Ammon's horn (tissue), 1 donor: ENCODE measurements at places on chromosomes 2 and 18.

DNA sequence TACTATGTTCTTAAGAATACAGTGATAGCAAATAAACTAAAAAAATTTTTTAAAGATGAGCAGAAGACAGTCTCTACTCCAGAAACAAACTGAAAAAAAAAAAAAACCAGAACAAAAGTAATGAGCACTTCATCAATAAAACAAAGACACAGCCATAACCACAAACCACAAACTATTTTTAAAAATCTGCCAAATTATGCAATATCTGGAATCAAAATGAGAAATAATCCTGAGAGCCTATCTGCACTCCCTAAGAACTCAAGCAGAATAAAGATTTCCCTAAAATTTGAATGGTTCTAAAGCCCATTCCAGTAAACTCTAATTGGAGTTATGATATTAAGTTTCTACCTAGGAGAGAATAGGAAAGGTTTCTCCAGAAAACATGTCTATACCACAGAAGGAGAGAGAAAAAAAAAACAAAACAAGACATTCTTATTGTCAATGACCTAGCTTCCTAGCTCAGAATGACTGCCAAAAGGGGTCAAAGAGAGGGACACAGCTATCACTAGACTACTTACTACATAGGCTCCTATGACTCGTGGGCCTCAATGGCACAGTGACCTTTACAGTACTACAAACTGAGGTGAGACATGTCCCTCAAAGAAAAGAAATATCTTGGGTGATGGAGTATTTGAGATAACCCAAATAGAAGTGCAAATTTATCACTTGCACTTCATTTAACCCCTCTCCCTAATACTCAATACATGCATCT, 262.8 kb downstream of the ZEB2 start:
- DNase-seq: no peak

- no peak for DNase-seq
These were observed 249.4 kb upstream of the HS6ST1 start for GRCh38 chr2:128568106-128568505.

DNA sequence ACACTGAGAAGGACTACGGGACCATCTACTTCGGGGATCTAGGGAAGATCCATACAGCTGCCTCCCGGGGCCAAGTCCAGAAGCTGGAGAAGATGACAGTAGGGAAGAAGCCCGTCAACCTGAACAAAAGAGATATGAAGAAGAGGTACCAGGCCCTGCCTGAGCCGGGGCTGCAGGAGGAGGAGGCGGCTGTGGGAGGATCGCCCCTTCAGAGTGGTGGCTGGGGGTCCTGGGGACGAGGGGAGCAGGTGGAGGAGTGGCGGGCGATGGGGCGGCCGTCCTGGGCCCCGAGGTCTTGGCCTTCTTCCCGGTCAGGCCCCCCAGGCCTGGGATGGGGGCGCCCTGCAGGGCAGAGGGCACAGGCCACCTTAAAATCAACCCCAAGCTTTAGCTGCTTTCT, 524 bp downstream of the ANKRD30B start:
- no peak for DNase-seq

DNA sequence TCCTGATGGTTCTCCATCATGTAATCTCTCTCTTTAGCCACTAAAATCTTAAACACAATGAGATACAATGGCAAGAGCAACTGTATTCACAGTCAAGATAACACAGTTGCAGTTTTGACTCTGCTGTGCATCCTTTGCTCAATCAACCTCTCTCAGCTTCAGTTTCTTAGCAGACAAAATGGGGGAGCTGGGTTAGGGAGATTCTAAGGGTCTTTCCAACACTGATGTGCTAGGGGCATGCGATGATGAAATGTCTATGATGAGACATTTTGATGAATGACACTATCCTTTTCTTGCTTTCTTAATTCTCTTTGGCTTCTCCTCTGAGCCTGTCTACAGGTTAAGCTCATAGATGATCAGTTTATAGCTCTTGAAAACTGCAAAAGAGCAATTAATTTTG, 1.1 kb downstream of the SERPINB10 start:
- no peak for DNase-seq

GRCh38 chr2:158378926-158379325, 77.6 kb downstream of the CCDC148 start:
- no peak for DNase-seq

- no peak for DNase-seq
These were observed 343.5 kb upstream of the KLHL29 start for GRCh38 chr2:23041443-23041842.

DNA sequence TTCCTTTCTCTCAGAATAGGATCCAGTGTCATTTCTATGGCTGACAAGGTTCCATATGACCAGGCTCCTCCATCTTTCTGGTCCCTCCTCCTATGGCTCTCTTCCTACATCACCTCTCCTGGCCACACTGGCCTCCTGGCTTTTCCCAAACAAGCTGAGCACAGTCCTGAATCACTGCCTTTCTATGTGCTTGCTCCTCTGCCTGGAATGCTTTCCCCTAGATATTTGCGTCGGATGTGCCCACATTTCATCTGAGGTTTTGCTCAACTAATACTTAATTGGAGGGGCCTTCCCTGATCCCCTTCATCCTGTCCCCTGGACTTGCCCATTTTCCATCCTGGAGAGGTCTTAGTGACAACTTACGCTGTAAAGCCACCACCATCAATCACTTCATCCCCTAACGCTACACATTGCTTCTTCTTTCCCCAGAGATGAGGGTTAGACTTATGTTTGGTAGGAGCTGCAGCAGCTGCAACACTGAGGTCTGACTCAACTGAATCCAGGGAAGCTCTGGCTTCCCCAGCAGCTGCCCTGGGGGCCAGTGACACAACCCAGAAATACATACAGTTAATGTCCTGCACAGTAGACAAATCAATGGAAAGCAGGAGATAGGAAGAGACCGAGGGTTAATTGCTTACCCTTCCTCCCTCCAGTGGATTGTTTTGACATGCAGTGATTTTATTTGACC, 42.9 kb downstream of the QPCT start:
- no peak for DNase-seq

DNA sequence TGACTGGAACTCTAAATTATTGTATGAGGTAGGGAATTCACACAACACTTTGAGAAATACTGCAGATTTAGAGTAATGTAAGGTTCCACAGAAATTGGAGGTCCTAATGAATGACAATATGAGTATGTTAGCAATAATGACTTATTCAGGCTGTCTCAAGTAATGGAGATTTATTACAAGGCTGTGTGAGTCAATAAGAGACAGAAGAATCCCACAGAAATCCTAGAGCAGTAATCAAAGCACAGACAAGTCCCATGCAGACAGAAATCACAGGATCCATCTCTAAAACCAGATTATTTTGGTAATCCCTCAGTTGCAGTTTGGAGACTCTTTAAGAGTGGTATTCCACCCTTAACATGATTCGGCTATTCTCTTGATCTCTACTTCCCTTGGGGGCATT, 83.6 kb downstream of the FAM161A start:
- DNase-seq: no peak

DNA sequence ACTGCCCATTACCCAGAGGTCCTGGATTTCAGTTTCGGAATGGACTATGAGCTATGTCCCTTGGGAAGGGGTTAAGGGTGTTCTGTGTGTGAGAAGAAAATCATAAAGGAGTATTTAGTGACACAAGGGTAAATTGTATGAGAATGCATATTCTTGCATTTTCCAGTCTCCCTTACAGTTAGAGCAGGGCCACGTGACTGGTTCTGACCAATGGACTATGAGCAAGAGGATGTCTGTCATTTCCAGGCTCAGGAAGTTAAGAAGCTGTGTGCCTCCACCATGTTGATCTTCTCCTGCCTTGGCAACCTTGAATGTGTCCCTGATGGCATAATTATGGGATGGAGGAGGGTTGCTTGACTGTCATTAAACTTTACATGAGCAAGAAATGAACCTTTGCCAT, 94.9 kb downstream of the DHRS9 start:
- no peak for DNase-seq

GRCh38 chr18:61893309-61893970, 633 bp upstream of the RNF152 start:
- peak; percentile 39 for DNase-seq

DNA sequence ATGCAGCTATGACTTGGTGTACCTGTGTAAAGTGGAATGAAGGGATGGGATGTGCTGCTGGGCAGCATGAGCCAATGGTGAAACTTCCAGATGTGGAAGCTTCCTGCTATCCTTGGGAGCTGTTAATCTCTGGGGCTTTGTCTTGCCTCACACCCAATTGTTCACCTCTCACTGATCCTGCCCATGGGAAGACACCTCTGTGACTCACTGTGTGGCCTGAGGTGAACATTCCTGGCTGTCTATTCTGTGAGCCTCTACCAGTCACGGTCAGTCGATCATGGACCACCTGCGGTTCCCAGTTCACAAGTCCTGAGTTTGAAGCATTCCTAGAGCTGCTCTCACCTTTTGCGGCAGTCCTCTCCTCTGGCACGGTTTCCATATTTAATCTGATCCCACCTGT, 12.1 kb downstream of the NEURL3 start:
- no peak for DNase-seq

GRCh38 chr2:239381709-239382134, 19.1 kb downstream of the HDAC4 start:
- DNase-seq: peak; percentile 62

DNA sequence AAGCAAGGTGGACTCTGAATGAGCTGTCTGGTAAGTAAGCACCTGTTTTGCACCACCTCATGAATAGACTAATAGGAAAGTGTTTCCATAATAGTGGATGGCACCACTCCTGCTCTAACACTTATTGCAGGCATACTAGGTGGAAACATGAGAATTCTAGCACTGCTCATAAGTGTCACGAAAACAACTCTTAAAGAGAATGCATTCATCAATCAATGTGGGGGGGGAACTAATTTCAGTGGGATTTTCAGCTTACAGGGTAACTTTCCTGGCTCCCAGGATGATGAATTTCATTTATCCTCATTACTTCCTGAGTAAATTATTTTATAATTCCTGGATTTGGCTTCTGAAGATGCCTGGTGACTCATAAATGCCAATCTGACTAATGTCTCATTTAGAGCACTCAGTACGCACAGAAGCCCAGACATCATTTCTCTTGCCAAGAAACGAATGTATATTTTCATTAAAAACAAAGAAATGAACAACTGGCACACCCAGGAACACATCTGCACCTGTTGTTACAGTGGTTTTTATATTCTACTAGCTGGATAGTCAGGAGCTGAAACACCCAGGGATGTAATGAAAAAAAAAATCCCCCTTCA, 129.6 kb downstream of the PID1 start:
- no peak for DNase-seq

- DNase-seq: no peak
These were observed 143.1 kb upstream of the FBXO11 start for GRCh38 chr2:48049371-48049770.

DNA sequence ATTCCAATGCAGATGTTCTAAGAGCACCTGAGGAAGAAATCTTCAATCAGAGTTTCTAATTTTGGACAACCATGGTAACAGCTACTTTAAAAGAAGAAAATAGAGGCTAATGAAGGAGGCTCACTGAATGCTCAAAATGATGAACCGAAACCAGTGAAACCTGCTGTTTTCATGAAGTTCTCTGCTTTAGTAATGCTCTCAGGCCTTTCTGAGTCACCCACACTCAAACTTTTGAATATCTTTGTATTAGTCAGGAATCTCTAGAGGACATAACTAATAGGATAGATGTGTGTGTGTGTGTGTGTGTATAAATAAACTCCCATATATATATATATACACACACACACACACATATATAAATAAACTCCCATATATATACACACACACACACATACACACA, 76.9 kb upstream of the RIT2 start:
- no peak for DNase-seq

DNA sequence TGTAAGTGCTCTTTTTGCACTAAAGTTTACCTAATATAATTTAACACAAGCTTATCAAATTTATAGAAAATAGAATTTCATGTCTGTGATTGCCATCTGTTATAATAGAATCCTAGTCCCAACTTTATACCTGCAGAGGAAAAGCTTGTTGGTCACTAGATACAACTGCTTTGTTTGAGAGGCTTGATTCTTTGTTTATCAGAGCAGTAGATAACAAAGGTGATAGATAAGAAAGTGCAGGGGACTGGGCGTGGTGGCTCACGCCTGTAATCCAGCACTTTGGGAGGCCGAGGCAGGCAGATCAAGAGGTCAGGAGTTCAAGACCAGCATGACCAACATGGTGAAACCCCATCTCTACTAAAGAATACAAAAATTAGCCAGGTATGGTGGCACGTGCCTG, 528.0 kb downstream of the STK39 start:
- no peak for DNase-seq

- DNase-seq: no peak
These were observed 410.0 kb upstream of the TNP1 start for GRCh38 chr2:217269701-217270484.

DNA sequence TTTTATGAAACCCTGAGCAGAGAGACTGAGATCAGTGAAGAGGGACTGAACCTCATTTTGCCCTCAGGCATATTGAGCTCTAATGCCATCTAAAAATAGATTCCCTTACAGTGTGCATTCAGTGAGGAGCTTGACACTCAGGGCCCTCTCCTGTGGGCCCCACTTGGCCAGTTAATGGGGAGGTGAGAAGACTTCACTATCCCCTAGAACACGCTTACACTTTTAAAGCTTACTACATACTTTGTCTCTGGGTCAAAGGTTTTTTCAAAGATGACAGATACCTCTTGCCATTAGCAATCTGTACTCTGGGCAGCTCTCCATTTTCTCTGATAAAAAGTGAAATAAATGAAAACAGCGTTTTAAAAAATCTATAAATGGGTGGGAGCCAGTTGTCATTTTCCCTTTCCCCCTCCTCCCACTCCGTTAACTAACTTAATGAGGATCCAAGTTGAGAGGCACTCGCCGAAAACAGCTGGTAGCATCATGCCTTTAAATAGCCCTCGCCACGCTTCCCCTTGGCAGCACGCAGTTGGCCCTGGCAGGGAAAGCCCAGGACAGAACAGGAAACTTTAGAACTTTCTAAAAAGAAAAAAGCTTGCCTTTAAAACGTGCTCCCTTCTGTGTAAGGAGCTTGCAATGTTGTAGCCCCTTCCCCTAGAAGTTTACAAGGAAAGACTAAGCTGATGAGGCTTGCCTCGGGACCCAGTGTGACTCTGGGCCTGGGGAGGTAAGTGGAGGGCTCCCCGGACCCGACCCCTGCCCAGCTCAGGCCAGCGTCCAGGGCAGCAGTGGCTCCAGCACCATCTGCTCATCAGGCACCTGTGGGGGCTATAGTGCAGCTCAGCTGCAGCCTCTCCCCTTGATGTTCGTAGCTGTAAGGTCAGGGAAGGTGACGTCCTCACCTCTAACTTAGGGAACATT, 58.8 kb upstream of the FOSL2 start:
- no peak for DNase-seq

GRCh38 chr2:156430980-156431358, 5.2 kb upstream of the GPD2 start:
- no peak for DNase-seq

- DNase-seq: no peak
These were observed 248.8 kb downstream of the ACKR3 start for GRCh38 chr2:236818281-236819045.

GRCh38 chr2:154228566-154229280, 357.0 kb downstream of the GALNT13 start:
- no peak for DNase-seq

- DNase-seq: no peak
These were observed 107.1 kb downstream of the TWIST2 start for GRCh38 chr2:238954841-238955591.

- no peak for DNase-seq
These were observed 136.6 kb downstream of the SPAG16 start for GRCh38 chr2:213420828-213421385.

- no peak for DNase-seq
These were observed 90.5 kb downstream of the ICOS start for GRCh38 chr2:204027091-204027490.

- no peak for DNase-seq
These were observed 64.0 kb downstream of the ODC1 start for GRCh38 chr2:10383960-10384734.
